ENCODE measurements at places on chromosomes 1 and 21.

DNA sequence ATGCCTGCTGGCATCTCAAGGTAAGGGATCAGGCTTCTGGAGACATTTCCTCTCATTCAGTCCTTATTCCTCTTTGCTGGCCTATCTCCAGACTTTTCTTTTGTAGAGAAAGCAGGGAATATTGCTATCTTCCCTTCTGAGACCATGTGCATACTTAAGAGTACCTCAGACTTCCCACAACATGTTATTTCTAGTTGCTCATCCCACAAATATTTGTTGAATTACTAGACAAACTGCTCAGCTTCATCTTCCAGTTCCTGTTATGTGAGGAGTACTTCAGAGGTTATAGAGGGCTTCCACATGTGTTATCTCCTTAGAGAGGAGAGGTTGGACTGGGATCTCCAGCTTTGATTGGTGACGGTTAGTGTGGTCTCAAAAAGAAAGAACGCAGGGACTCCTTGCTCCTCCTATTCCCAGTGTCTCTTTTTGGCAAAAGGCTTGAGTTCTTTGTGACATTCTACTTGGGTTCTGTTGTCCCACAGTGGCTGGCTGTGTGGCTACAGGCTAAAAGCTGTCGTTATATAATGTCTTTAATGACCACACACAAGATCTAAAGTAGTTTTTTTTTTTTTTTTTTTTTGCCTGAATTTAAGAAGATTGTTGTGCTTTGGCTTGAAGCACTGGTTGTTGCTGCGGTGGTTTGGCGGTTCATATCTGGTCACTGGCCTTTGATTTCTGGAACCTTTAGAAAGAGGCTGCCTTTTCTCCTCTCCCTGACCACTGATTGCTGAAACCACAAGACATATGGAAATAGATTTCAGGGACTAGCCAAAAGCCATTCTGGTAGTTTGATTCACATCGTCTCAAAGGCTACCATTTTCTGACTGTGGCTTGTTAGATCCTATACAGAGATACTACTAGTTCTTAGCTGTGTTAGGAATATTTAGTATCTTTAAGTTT, 78.7 kb downstream of the FGGY start:
- no peak for DNase-seq

GRCh38 chr1:81714636-81715035, 86.1 kb upstream of the ADGRL2 start:
- no peak for DNase-seq

DNA sequence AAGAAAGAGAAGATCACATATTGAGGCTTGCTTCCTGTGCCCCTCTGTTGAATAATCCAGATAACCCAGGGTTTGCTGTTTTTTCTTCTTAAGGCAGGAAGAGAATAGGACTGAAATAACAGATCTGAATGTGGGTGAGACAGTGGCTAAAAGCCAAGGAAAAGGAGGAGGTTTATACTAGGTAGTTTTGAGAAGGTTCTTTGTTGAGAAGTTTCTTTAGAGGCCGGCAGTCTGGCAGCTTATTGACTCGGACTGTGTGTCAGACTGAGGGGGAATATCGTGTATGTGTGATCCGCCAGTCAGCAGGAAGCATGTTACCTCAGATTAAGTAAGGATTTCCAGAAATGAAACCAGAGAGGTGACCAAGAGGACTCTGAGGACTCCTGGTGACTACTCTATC, 119.8 kb downstream of the PLA2G4A start:
- no peak for DNase-seq

- DNase-seq, result no peak
These were observed 6.5 kb downstream of the PGLYRP4 start for GRCh38 chr1:153342178-153342577.
